ENCODE measurements at places on chromosomes 11 and 22.

DNA sequence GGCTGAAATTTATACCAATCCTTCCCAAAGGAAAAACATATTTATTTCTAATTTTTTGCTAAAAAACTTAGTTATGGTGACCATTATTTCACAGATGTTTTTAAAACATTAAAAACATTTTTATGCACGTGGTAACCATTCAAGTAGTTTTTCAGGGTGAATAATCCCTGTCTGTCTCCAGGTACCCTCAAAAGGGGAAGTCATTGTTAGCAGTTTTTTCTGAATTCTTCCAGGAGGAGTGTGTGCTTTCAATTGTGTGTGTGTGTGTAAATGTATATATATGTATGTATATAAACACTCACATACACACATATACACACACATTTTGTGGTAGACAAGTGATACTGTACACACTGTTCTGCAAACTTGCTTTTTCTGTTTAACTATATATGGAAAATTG is 43.9 kb downstream of the MIAT start:
- DNase-seq, result no peak

GRCh38 chr11:94181943-94182342 is 53.3 kb downstream of the PANX1 start:
- no peak for DNase-seq

GRCh38 chr11:59380263-59381059 is 21.8 kb downstream of the OR5AN1 start:
- DNase-seq, result no peak

- DNase-seq, result no peak
Observed at GRCh38 chr22:22386602-22387385, 121.7 kb downstream of the ZNF280B start.

DNA sequence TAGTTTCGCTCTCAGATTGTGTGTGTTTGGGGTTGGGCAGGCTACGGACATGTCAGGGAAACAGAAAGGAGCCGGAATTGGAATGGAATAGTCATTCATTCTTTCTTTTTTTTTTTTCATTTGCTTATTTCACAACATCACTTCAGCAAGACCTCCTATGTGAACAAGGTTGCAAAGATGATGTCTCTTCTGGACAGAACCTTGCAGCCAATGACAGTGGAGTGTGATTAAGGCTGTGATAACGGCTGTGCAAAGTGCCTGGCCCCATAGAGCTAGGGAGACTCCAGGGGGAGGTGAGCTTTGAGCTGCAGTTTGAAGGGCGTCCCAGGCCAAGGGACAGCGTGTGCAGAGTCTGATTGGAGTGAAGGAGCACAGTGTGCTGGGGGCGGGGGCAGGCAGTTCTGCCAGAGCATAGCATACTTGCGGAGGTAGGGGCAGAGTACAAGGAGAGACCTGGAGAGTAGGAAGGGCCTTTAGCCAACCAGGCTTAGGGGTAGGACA is 3.4 kb downstream of the TIGD3 start:
- DNase-seq, result no peak

DNA sequence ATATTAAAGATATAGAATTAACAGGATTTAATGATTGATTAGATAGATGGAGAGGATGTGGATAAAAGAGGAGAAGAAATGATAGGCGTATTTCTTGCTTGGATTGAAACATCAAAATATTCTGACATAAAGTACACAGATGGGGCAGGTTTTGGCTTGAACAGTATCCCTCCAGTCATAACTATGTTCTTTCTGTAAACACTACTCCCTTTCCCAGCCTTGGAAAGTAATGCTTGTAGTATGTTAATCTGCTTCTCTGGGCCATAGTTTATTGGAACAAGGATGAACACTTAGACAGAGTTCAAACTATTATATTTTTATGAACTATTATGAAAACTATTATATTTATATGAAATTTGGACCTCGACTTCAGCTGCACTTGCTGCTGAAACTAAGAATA is 419.2 kb downstream of the AASDHPPT start:
- no peak for DNase-seq

- no peak for DNase-seq
Observed at GRCh38 chr11:119172513-119172912, 4.0 kb downstream of the NLRX1 start.

GRCh38 chr11:207863-208180 is 314 bp downstream of the RIC8A start:
- no peak for DNase-seq

DNA sequence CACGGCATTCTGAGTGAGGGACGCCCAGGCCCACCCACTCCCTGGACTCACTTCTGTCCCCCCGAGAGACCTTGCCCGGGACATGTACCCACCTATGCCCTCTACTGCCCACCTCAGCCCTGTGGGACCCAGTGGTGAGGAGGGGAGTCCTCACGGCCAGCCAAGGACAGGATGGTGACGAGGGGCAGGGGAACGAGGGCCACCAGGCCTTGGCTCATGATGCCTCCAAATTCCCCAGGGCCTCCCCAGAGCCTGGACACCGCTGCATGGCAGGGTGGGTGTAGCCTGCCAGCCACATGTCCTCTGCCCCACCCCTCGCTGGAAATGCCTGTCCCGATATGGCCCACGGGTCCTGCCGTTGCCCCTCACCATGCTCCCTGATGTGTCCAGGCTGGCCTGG is 26.1 kb downstream of the TSPAN4 start:
- DNase-seq, result no peak

DNA sequence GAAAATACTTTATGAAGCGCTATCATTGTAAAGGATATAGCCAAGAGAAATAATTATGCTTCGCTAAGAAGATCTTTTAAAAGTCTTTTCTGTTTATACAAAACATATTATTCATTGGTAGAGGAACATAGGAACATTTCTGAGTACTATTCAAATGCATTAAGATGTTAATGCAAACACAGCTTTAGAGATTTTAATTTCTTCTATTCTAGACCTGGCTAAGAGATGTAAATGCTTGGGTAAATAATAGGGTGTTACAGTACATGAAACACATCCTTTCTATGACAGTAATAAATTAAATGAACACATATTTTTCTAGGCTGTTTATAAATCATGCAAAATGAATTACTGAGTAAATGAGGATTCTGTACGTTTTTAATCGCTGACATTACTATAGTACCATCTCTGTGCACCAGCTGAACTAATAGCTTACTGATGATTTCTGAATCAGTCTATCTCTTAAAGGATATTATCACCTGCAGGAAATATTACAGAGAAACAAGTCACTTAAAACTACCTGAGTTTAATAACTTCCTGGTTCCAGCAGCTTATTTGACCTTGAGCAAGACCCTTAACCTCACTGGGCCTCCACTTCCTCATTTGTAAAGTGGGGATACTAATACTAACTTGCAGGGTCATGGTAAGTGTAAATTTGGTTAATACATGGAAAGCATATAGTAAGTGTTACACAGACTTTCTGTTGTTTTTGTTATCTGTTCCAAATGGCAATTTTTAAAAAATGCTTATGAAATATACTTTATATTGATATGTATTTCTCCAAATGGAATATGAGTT is 344.9 kb downstream of the DYNC2H1 start:
- DNase-seq, result no peak

- no peak for DNase-seq
Observed at GRCh38 chr11:11471201-11471600, 118.2 kb upstream of the CSNK2A3 start.

- no peak for DNase-seq
Observed at GRCh38 chr11:67255864-67256263, 10.4 kb upstream of the GRK2 start.

DNA sequence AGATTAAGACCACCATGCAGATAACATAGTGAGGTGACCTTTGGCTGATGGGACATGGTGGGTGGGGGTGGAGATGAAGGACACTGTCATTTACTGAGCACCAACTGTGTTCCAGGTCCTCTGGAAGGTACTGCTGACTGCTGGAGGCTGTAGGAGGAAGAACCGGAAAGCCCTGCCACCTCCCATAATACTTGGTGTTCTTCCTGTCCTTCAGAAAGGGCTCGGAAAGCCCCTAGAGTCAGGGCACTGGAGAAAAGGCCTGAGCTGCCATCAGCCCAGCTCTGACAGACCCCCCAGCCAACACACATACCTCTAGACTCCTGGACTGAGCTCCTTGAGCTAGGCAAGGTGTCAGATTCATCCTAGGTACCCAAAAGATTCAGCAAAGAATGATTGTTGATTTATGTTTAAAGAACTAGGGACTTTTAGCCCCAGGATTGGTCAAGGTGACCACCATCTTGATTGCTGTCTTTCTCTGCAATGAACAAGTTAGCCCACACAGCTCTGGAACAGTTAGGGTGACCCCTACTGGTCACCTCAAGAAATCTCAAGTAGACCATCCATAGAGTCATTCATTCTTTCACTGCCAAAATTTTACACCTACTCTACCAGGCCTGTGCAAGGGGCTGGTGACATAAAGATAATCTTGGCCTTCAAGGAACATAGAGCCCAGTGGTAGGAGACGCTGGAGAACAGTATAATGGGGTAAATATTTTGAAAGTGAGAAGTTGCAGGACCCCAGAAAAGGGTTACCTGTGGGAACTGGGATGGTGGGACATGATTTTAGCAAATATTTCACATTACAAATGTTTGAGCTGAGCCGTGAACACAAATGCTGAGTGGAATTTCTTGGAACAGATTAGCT is 39.4 kb downstream of the IRAG1 start:
- no peak for DNase-seq

- no peak for DNase-seq
Observed at GRCh38 chr11:44138286-44138685, 42.8 kb downstream of the EXT2 start.

- DNase-seq, result no peak
Observed at GRCh38 chr11:12617632-12618031, 56.6 kb upstream of the TEAD1 start.

DNA sequence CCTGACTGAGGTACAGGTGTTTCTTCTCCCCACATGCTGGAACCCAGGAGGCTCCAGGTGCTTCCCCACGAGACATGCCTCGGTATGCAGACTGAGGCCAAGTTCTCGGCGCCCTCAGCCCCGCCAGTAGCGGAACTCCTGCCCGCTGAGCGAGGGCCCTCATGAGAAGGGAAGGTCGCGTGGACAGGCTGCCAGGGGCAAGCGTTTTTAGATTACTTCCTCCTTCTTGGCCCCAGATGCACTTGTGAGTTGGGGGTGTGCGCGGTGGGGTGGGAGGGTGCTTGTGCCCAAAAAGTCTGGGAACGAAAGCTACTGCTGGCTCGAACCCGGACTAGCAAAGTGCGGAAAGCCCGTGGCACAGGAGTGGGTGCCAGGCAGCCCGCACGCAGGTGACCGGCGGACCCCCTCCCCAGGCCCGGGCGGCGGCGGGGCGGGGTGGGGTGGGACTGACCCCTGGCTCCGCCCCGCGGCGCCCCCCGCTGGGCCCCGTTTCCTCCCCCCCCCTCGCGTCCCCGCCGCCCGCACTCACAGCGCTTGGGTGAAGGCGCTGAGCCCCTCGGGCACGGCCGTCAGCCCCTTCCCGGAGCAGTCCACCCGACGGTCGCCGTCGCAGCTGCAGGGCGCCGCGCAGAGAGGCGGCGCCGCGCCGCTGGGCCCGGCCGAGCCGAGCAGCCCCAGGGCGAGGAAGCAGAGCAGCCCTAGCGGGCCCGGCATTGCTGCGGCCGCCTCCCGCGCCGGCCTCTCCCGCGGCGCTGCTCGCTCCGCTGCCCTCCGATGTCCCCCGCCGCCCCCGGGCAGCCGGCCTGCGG is 797 bp downstream of the LGR4 start:
- no peak for DNase-seq

DNA sequence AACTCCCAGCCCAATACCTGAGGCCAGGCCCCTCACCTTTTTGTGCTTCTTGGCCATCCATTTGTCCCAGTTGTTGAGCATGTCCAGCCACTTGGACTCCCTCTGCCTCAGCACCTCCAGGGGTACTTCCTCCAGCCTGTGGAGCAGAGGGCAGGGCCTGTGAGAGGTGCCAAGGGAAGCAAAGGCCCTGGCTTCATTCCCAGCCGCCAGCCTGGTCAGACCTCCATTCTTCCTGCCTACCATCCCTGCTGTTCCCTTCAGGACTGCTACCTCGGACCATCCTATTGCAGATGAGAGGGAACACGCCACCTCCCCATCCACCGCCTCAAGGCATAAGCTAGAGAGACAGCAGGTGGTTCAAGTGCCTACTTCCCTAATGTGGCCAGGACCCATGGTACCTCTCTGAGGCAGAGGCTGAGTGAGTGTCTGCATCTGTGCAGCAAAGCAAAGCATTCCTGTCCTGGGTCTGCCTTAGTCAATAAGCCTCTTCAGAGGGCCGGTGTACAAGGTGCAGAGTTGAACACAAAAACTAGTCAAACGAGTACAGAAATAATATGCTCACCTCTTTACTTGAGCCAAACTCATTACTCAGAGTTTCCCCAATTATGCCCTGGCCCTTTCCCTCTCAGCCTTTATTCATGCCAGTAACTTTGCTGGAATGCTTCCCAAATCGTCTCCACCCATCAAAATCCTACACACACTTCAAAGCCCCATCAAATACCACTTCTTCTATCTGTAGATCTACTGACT is 15.4 kb upstream of the CASTOR1 start:
- no peak for DNase-seq

DNA sequence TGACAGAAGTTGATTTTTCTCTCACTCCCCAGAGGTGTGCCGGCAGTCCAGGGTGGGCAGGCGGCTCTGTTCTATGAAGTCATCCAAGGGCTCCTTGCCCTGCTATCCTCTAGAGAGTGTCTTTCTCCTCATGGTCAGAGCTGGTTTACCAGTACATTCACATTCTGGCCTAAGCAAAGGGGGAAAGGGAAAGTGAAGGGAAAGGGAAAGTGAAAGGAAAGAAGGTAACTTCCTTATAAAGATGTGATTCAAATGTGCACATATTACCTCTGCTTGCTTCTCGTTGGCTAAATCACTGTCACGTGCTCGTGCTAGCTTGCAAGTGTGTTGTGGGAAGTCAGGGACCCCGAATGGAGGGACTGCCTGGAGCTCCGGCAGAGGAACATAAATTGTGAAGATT is 2.9 kb upstream of the HTATIP2 start:
- no peak for DNase-seq

DNA sequence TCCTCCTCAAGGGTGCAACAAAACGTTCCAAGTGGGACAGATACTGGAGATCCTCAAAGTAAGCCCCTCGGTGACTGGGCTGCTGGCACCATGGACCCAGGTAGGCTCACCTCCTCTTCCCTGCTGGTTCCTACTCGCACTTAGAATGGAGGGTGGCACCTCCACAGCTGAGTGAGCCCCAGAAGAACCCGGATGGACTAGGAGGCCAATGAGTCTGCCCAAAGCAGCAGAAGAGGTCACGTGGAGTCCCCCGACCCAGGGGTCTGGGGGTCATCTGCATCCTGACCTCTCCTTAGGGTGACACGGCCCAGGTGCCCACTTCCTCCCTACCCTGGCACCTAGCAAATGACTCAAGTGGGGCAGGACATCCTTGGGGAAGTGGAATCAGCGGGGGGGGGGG is 4.4 kb downstream of the APOL1 start:
- no peak for DNase-seq

Measured in coronary artery (tissue), 2 donors.